ENCODE measurements at places on chromosomes 5 and 9. TPM values are rescaled to one million over a fixed set of nuclear protein-coding genes. Genes with fewer than 3 reads are reported as not detected.

The ERBIN gene
- 67.7 TPM for total RNA-seq

The TIMD4 gene
- not detected for total RNA-seq

- DNase-seq: no peak
Observed at GRCh38 chr5:139683295-139684271, 35.4 kb downstream of the CXXC5 start.

GRCh38 chr5:139755892-139756671, 39.5 kb upstream of the PSD2 start:
- DNase-seq: no peak

DNA sequence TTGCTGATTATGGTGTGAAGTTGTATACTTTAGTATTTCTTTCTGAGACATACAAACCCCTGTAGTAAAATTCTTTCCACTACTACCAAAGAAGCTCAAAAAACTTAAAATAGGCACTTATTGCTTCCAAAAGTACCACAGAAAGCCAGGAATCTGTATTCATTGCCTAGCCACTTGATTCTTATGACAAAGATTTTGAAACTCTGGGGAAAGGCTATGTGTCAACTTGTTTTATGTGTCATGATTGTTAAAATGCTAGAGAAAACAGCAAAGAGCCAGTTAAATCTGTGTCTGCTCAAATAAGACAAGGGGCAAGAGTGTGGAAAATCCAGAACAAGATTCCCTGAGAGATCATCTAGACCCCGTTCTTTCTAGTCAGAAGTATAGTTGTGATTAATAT, 6.0 kb downstream of the KIF2A start:
- no peak for DNase-seq

DNA sequence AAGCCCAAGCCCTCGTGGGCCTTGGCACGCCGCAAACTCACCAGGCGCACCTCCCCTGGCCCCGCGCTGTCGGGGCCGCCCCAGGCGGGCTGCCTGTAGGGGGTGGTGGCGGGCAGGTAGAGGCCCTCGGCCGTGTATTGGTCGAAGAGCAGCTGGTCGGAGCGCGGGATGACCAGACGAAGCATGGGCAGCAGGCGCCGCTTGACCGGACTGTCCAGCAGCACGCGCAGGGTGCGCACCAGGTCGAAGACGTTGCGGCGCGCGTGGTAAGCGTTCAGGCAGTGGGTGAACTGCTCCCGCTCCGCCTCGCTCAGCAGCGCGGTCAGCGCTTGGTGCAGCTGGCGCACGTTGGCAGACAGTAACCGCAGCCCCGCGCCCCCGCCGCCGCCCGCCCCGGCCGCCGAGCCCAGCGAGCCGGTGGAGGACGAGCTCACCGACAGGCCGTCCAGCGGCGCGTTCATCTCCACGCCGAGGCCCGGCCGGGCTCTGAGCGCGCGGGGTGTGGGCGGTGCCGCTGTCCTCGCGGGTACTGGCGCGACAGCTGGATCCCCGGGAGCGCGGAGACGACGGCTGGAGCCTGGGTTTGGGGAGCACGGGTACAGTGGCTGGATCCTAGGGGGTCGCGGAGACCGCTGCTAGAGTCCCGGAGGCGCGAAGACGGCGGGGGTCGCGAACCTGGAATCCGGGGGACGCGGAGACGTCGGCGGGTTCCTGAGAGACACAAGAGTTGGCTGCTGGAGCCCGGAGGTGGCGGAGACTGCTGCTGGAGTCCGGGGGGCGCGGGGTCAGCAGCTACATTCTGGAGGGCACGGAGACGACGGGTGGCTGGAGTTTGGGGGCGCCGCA, 709 bp downstream of the WHRN start:
- DNase-seq: peak; percentile 73

DNA sequence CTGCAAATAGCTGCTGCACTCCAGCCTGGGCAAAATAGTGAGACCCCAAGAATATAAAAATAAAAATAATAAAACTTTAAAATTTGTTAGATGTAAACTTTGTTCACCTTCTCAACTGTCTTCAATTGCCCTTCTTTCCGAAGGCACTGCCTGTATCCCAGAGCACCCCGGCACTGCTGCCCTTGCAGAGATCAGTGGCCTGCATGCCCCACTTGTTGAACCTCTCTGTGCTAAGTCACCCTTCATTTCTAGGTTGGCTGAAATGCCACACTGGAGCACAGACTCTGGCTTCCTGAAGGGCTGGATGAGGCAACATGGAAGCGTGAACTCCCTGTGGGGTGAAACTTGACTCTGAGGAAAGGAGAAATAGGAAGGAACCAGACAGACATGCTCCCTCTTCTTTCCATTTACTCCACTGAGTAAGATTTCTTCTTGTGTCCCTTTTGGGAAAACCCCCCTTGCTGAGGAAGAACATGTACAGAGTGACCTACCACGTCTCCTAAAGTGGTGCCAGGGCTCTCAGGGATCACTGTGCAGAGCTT, 8.4 kb upstream of the JMY start:
- DNase-seq: no peak

DNA sequence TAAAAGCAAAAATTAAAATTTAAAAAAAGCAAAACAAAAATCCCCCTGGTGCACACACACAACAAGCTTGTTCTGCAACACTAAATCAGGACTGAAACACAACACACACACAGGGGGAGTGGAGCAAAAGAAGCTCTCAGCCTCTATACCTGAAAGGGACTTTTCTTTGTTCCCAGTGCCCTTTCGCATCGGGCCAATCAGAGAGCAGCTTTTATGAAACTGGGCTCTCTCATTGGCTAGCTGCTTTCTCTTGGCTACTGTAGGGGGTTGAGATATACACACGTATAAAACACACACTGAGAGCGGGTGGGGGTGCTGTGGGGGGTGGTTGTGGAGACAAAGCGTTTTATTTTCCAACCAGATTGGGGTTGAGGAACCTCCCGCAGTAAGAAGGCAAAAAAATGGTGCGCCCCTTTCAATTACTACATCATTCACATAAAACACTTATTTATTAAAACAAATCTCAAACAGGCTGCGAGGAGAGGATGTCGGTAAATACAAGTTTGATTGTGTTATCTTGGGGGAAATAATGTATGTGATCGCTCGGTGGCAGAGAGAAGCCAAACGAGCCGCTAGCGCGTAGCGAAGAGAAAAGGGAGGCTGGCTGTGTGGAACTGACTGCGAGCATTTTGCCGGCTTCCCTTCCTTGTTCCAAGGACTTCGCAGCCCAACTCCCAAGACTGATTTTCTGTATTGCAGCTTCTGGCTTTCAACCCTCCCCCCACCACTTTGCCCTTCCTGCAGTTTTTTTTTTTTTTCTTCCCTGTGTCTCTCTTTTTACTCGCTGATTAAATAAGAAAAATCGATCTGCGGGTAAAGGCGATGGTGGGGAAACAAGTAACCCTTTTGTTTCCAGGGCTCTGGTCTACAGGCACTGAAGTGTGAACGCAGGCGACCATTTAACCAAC, 2.5 kb upstream of the ZNF608 start:
- peak; percentile 66 for DNase-seq

- no peak for DNase-seq
Observed at GRCh38 chr5:26568316-26568715, 470.1 kb downstream of the CDH9 start.

GRCh38 chr9:116151966-116152381, 1.6 kb upstream of the PAPPA start:
- no peak for DNase-seq

DNA sequence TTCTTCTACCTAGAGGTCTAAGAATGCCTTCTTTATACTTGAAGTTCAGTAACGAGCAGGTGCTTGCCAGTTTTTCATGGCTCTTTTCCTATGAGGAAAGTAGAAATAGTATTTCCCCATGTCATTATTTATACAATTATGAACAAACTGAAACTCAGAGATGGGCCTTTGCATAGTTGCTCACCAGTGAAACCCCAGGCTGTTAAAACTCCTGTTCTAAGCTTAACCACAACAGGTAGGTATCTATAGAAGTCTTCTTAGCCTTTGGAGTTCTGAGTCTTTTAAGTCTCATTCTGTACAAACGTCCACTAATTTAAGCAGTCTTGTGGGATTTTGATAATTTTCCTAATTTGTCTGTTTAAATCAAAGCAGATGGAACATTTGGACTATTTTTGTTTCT, 90.1 kb downstream of the STARD4 start:
- DNase-seq: no peak

GRCh38 chr5:56326116-56326515, 93.0 kb upstream of the ANKRD55 start:
- DNase-seq: no peak

DNA sequence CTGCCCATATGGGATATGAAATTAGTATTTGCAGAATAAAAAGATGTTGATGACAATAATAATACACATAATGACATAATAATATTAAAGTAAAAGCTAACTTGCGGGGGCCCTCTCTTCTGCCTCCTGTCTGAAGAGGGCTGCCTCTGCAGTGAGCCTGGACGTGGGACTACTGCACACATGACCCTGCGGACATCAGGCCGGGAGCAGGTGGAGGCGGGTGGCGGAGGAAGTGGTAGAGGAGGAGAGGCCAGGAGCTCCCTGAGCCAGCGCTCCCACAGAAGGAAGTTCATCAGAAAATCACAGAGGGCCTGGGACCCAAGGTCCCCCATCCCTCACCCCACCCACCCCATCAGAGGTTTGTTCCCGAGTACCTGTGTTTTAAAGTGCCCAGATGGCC, 60.5 kb downstream of the ROPN1L start:
- no peak for DNase-seq

DNA sequence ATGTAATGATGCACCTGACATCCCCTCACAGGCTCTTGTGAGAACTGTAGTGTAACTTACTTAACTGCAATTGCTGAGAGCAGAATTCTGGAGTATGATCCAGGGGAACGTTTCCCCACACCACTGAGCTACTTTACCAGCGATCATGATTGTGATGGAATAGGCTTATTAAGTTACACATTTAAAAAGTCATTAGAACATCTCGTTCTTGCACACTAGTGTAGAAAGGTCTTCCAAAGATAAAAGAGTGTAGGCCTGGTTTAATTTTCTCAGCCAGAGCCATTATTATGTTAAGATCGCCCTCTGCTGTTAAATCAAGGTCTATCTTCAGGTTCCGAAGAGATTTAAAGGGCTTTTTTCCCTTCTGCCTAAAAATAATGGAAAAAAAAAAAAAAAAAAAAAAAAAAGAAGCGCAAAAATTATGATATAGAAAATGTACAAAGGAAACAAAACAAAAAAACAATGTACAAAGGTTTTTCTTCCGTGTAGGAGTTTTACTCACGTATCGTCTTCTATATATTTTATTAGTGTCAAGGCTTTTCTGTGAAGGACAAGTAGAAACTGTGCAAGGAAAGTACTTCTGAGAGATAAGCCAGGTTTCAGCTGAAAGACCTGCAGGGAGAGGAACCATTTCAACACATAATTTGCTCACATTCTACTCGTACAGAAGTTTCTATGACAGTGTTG, 18.6 kb upstream of the MOB3B start:
- no peak for DNase-seq
